Effector memory CD8-positive, alpha-beta T cell (primary cell): ENCODE measurements at places on chromosomes 4 and X.

- no peaks in the 10 kb centered on the region for H3K36me3 ChIP-seq
- H3K27ac ChIP-seq = no peak overlapping the region
- H3K27me3 ChIP-seq = peaks cover 71% of the 10 kb centered on the region
- peaks cover 13% of the 10 kb centered on the region for H3K4me1 ChIP-seq
- no peak for DNase-seq
- no peak overlapping the region for H3K4me3 ChIP-seq
Observed at GRCh38 chr4:7698584-7698983, 241.1 kb downstream of the AFAP1 start.

- no peak for DNase-seq
- H3K27ac ChIP-seq = no peak overlapping the region
- no peaks in the 10 kb centered on the region for H3K36me3 ChIP-seq
- peaks cover 15% of the 10 kb centered on the region for H3K27me3 ChIP-seq
- H3K4me1 ChIP-seq = no peaks in the 10 kb centered on the region
- H3K4me3 ChIP-seq = no peak overlapping the region
Observed at GRCh38 chr4:74926007-74926406, 6.9 kb upstream of the PARM1 start.

DNA sequence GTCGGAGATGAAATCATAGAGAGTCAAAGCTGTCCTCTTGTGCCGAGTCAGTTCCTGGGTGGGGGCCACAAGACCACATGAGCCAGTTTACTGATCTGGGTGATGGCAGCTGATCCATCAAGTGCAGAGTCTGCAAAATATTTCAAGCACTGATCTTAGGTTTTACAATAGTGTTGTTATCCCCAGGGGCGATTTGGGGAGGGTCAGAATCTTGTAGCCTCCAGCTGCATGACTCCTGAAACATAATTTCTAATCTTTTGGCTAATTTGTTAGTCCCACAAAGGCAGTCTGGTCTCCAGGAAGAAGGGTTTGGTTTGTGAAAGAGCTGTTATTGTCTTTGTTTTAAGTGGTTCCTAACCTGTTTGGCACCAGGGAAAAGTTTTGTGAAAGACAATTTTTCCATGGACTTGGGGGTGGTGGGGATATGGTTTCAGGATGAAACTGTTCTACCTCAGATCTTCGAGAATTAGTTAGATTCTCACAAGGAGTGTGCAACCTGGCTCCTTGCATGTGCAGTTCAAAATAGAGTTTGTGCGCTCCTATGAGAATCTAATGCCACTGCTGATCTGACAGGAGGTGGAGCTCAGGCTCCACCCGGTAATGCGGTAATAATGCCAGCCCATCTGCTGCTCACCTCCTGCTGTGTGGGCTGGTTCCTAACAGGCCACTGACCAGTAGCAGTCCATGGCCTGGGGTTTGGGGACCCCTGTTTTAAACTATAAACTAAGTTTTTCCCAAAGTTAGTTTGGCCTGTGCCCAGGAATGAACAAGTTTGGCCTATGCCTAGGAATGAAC lies 29.2 kb downstream of the METAP1 start:
- DNase-seq = no peak
- no peak overlapping the region for H3K4me3 ChIP-seq
- H3K27ac ChIP-seq = peak overlapping the region; percentile 61
- H3K4me1 ChIP-seq = peaks cover 39% of the 10 kb centered on the region

DNA sequence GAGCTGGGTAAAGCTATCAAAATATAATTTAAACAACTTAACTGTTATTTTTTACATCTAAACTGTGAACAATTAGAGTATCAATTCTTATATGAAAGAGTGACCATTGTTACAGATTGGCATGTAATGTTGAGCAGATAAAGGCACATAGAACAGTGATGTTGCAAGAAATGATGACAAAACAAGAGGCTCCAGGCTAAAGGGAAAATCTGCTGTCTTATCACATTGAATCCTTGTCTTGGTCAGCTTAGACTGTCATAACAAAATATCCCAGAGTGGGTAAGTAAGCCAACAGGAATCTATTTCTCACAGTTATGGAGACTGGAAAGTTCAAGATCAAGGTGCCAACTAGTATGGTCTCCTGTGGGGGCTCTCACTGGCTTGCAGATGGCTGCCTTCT lies 154.1 kb upstream of the PPP3CA start:
- no peaks in the 10 kb centered on the region for H3K36me3 ChIP-seq
- no peaks in the 10 kb centered on the region for H3K27me3 ChIP-seq
- no peak overlapping the region for H3K27ac ChIP-seq
- no peak for DNase-seq

DNA sequence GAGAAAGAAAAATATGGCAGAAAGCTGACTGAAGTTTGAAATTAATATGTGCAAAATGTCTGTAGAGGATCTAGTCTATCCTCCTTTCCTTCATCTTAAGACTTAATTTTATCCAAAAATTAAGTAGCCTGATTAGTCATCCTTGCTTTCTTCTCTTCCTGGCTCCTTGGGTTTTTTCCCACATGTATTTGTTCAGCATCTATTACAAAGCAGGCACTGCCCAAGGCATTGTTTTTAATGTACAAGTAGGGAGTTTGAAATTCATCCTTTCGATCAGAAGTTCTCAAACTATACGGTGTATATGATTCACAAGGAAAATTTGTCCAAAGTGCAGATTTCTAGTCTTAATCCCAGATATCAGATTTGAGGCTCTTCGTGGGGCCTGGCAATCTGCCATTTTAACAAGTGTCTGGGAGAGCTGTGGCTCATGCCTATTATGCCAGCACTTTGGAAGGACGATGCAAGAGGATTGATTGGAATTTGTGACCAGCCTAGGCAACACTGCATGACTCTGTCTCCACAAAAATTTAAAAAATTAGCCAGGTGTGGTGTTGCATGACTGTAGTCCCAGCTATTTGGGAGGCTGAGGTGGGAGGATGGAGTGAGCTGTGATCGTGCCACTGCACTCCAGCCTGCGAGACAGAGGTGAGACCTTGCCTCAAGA lies 19.4 kb upstream of the YTHDC1 start:
- peaks cover 36% of the 10 kb centered on the region for H3K27me3 ChIP-seq
- H3K36me3 ChIP-seq = no peaks in the 10 kb centered on the region
- no peak overlapping the region for H3K4me3 ChIP-seq
- no peak overlapping the region for H3K27ac ChIP-seq

- DNase-seq = no peak
- H3K4me1 ChIP-seq = no peaks in the 10 kb centered on the region
- H3K4me3 ChIP-seq = no peak within 1 kb of the TSS
- H3K27ac ChIP-seq = no peak within 1 kb of the TSS
Observed at GRCh38 chrX:115233497-115234455, at the start of gene LRCH2. Gene LRCH2, minus strand, starts transcription at chrX:115234096. Its CDS starts 55 bp downstream, at chrX:115234041.

DNA sequence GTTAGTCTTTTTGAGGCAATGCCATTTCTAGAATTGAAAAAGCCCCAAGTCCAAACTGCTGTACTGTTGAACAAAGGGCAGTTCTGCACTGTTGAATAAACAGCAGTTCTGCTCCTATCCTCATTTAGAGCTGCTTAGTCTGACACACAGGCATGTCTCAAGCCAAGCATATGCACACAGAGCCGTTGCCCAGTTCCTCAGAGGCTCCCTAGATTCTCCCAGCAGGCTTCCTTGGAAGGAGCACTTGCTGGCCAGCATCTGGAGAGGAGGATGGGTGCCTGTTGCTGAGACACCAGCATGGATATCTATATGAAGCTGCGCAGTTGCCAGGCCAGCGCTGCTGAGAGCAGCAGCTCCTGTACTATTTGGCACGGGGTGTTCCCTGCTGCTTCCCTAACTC lies 138.3 kb upstream of the USP38 start:
- H3K4me1 ChIP-seq = no peaks in the 10 kb centered on the region
- no peak overlapping the region for H3K27ac ChIP-seq
- H3K36me3 ChIP-seq = no peaks in the 10 kb centered on the region
- H3K27me3 ChIP-seq = no peaks in the 10 kb centered on the region

- no peak overlapping the region for H3K27ac ChIP-seq
- H3K27me3 ChIP-seq = no peaks in the 10 kb centered on the region
- H3K4me3 ChIP-seq = no peak overlapping the region
- no peaks in the 10 kb centered on the region for H3K4me1 ChIP-seq
- no peak for DNase-seq
- no peaks in the 10 kb centered on the region for H3K36me3 ChIP-seq
Observed at GRCh38 chrX:44690129-44690528, 147.5 kb upstream of the FUNDC1 start.

DNA sequence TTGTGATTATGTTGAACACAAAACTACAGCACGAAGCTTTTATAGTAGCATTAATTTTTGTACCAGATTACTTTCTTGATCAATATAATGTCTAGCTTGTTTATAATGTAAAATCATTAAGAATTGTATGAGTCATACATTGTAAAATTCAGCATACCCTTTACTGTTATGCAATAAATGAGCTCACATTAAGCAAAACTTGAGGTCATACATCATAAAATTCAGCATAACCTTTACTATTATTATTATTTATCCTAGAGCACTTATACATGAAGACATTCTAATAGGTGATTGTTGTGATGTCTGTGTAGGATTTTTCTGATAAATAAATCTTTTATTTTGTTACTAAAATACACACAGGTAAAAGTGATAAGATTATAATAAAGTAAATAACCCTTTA lies 49.4 kb downstream of the DTHD1 start:
- no peak overlapping the region for H3K27ac ChIP-seq
- H3K4me1 ChIP-seq = peaks cover 26% of the 10 kb centered on the region
- H3K4me3 ChIP-seq = no peak overlapping the region
- no peaks in the 10 kb centered on the region for H3K27me3 ChIP-seq
- H3K36me3 ChIP-seq = no peaks in the 10 kb centered on the region

DNA sequence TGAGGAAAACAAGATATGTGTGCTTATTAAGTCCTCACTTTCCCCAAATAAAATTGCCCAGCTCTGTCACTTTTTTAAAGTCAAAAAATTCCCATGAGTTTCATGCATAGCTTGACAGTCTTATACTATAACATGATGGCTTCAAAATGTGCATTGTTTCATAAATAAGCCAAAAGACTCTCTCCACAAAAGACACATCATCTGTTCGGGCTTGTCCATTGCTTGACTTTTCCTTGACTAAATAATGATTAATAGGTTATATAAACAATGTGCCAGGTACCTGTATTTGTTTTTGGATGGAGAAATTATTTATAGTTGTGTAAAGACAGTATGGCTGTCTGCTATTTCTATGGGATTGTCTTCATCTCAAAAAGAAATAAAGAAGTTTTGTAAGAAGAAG lies 329.2 kb upstream of the KLF3 start:
- no peak for DNase-seq
- peak overlapping the region; percentile 13 for H3K4me3 ChIP-seq
- H3K4me1 ChIP-seq = peaks cover 13% of the 10 kb centered on the region
- peaks cover 6% of the 10 kb centered on the region for H3K36me3 ChIP-seq
- no peaks in the 10 kb centered on the region for H3K27me3 ChIP-seq
- no peak overlapping the region for H3K27ac ChIP-seq

GRCh38 chrX:43566170-43566569 lies 89.9 kb upstream of the MAOA start:
- DNase-seq = no peak
- H3K4me3 ChIP-seq = no peak overlapping the region
- H3K36me3 ChIP-seq = no peaks in the 10 kb centered on the region

- H3K4me1 ChIP-seq = no peaks in the 10 kb centered on the region
- no peaks in the 10 kb centered on the region for H3K36me3 ChIP-seq
- no peak for DNase-seq
- H3K4me3 ChIP-seq = no peak overlapping the region
Observed at GRCh38 chr4:95066050-95066449, 308.3 kb downstream of the BMPR1B start.

- H3K4me1 ChIP-seq = peaks cover under 1% of the 10 kb centered on the region
- H3K4me3 ChIP-seq = no peak overlapping the region
- H3K27ac ChIP-seq = no peak overlapping the region
- H3K27me3 ChIP-seq = peaks cover 6% of the 10 kb centered on the region
- no peaks in the 10 kb centered on the region for H3K36me3 ChIP-seq
Observed at GRCh38 chrX:137025930-137026329, 7.9 kb downstream of the GPR101 start.

DNA sequence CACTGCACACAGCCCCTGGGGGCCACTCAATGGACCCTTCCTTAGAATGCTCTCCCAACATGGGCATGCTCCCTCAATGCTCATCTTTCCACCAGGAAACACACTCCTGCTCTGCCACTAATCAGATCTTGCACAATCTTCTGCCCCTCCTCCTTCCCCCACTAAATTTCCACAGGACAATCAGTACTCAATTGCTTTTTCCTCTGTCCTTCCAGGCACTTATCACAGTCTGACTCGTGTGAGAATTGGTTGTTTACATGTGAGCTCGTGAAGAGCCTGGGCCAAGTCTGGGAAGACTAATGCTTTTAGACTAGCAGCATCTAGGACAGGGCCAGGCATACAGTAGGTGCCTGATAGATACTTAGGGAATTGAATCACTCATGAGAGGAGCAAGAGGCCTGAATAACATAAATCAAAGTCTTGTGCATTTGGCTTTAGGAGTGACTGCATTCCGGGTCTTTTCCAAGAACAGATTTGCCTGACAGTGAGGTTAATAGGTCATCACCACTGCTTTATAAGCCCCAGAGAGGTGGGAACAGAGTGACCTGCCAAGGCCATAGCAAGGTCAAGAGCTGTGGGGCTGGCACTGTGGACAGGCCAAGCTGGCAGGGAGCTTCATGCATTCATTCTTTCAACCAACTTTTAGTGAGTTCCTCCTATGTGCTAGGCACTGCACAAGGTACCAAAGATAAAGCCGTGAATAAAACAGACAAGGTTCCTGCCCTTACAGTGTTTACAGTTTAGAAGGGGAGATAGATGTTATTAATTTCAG lies 55.0 kb downstream of the PRPS1 start:
- H3K4me1 ChIP-seq = peaks cover 36% of the 10 kb centered on the region
- no peak overlapping the region for H3K4me3 ChIP-seq
- no peaks in the 10 kb centered on the region for H3K36me3 ChIP-seq

DNA sequence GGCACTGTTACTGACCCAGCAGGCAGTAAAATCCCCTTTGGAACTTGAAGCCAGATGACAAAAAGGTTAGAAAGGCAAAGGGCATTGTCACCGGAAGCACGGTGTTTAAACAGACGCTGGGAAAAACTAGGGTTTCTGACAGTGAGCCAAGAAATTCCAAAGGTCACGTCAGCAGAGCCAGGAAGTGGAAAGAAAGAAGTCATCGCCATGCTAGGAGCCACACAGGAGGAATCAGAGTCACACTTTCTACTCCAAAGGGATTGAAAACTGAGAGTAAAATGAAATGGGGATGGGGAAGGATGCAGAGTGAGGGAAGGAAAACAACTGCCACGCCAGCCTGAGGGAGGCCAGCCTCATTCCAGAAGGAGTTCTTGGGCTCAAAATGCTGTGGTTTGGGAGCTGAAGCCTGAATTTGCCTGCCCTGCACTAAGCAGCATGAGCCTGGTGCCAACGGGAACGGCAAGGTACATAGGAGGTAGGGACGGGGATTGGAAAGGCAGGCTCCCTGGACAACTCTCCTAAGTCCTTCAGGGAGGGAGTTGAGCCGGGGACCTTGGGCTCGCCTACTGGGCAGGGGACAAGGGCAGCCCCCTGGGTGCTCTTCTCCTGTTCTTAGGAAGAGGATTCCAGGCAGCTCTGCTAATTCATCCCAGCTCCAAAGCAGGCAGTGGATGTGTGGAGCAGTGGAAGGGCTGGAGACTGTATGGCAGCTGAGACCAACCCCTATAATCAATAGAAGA lies 66.8 kb downstream of the SOWAHB start:
- peaks cover 13% of the 10 kb centered on the region for H3K27me3 ChIP-seq
- no peak overlapping the region for H3K4me3 ChIP-seq
- no peaks in the 10 kb centered on the region for H3K36me3 ChIP-seq
- no peak overlapping the region for H3K27ac ChIP-seq
- H3K4me1 ChIP-seq = no peaks in the 10 kb centered on the region

GRCh38 chr4:649751-650310 lies 24.2 kb downstream of the ATP5ME start:
- H3K4me3 ChIP-seq = no peak overlapping the region
- H3K36me3 ChIP-seq = no peaks in the 10 kb centered on the region
- no peak overlapping the region for H3K27ac ChIP-seq
- H3K27me3 ChIP-seq = peaks cover 16% of the 10 kb centered on the region

- H3K4me3 ChIP-seq = no peak overlapping the region
- DNase-seq = no peak
- no peaks in the 10 kb centered on the region for H3K27me3 ChIP-seq
- H3K4me1 ChIP-seq = no peaks in the 10 kb centered on the region
- H3K27ac ChIP-seq = no peak overlapping the region
Observed at GRCh38 chr4:11765849-11766453, 337.3 kb upstream of the HS3ST1 start.
